GM03348 (cell line): ENCODE measurements at places on chromosomes 5 and 9.

- no peak for DNase-seq
Measured at GRCh38 chr9:110266795-110267194, 10.5 kb upstream of the TXN start.

- DNase-seq = no peak
Measured at GRCh38 chr5:1917830-1918487, 35.2 kb upstream of the IRX4 start.

GRCh38 chr5:125032286-125032685, 285.8 kb upstream of the ZNF608 start:
- DNase-seq = no peak

DNA sequence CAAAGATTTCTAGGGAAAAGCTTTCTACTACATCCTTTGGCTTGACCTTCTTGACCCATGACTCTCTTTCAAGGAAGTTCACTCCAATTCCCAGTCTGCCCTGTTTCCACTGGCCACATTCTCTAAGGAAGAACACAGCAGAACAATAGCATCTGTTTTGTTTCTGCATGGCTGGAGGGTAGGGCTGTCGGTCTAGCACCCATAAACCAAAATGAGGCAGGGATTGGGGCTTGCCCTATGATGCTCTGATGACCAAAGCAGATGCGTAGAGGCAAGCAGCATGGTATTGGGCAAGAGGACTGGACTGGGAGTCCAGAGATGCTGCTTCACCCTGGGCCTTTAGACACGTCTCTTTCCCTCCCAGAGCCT, 24.1 kb downstream of the GOLGA2 start:
- DNase-seq = no peak

- DNase-seq = no peak
Measured at GRCh38 chr9:112887381-112887780, 3.3 kb downstream of the SLC46A2 start.

DNA sequence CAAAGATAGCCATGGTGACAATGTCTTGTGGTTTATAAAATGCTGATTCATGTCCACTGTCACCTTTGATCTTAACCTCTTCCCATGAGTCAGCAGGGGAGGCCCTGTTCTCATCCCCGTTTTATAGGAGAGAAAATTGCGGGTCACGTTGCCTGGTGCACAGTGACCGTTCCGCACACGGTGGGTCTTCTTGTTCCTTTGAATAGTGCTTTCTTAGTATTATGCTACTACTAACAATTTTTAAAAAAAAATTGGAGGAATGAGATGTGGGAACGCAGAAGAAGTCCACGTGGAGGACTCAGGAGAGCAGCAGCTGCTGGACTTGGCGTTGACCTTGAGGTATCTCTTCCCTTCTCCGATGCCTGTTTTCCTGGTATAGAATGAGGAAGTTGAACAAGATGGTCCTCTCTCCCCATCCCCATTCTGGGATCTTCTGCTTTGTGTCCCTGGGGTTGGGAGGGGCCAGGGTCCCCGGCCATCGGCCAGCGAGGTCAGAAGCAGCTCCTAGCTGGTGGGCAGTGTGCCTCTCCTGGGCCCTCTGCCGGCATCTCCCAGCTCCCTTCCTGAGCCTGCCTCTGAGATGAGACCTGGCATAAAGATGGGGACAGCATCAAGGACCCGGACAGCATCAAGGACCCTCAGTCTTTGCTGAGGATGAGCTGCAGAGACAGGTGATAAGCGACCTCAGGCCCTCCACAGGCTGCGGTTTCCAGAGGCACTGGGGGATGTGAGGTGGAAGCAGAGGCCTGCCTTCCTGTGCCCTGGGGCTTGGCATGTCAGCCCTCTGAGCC, 143.9 kb downstream of the C9orf50 start:
- no peak for DNase-seq

DNA sequence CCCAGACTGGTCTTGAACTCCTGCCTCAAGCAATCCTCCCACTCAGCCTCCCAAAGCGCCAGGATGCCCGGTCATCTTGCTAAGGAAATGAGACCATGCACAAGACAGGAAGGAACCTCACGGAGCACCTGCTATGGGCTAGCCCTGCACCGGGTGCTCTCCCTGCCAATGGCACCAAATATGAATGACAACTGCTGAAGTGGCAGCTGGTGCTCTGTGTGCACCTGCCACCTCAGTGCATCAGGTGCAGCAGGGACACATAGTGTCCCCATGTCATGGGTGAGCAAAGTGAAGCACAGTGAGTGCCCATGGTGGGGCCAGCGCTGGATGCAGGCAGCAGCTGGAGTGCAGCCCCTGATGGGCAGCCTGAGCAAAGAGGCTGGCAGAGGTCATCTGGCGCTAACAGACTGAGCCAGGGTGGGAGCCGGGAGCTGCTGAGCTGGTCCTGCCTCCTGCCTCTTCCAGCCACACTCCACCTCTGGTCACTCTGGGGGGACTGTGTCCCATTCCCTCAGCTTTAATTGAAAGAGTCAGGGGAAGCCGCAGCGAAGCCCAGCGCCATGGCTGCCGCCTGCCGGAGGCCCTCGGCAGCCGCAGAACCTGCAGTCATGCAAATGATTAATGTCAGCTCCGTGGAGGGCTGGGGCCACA, 46.4 kb downstream of the BARX1 start:
- DNase-seq = no peak

DNA sequence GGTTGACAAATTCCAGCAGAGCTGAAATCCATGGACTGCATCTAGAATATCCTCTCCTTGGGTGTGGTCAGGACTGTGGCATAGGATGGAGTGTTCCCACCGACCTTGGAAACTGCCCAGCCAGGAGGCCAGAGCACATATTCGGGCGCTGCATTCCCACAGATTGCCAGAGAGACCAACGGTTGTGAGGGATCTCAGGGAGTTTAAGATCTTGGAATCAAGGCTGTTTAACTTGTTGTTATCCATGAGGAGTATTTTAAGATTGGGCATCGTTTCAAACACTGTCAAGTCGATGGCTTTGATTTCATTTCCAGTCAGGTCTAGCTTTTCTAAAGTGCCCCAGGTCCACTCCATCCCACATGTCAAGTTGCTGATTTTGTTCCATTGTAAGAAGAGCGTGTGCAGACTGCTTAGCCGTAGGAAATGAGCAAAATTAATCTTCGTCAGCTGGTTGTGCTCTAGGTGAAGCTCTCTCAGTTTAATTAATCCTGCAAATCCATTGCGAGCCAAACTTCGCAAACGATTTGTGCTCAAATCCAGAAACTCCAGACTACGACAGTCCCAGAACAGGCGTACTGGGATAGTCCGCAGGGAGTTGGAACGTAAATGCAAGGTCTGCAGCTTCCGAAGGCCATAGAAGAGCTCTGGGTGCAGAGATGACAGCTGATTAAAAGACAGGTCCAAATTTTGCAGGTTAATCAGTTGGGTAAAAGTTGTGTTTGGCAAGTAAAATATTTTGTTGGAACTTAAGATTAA, 1.5 kb downstream of the LRRTM2 start:
- no peak for DNase-seq

- no peak for DNase-seq
Measured at GRCh38 chr5:1401536-1402138, 43.6 kb downstream of the SLC6A3 start.

- no peak for DNase-seq
Measured at GRCh38 chr9:99184110-99184474, 37.6 kb downstream of the ALG2 start.

DNA sequence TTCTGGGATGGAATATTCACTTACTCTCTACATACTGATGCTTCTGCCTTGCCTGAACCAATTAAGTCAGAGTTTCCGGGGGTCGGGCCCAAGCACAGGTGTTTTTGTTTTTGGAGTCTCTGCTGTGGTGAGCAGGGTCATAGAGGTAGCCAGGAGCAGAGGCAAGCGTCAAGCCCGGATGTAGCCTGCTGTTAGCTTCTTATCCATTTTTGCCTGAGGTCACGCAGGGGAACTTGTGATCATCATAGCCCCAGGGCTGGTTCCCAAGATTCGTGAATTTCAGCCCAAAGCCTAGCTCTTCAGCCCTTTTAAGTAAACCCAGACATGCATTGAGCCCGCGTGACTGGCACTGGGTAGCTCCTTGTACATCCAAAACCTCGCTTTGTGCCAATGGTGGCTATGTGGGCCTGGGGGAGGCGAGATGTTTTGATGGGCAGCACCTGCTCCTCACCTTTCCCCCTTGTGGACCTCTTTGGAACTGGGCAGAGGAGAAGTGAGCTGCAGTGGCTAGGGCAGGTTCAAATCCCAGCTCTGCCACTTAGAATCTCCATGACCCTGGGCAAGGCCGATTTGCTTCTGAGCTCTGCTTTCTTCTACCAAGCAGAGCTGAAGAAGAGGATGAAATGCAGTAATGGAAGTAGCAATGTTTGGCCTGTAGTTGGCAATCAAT, 33.7 kb downstream of the FGF18 start:
- no peak for DNase-seq

DNA sequence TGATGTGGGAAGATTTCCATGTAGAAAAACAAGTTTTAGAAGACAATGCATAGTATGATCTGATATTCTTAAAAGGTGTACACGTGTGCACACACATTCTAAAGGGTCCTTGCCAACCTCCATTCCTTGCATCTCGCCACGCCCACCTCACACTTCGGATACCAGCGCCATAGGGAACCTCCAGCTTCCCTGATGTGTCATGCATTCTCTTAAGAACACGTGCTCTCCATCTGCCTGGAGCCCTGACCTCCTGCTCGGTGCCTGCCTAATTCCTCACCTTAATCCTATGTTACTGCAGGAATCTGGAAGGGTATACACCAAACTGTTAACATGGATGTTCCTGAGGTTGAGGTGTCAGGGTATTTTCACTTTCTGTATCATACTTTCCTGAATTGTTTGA, 63.1 kb downstream of the PTCD2 start:
- DNase-seq = peak; percentile 51

DNA sequence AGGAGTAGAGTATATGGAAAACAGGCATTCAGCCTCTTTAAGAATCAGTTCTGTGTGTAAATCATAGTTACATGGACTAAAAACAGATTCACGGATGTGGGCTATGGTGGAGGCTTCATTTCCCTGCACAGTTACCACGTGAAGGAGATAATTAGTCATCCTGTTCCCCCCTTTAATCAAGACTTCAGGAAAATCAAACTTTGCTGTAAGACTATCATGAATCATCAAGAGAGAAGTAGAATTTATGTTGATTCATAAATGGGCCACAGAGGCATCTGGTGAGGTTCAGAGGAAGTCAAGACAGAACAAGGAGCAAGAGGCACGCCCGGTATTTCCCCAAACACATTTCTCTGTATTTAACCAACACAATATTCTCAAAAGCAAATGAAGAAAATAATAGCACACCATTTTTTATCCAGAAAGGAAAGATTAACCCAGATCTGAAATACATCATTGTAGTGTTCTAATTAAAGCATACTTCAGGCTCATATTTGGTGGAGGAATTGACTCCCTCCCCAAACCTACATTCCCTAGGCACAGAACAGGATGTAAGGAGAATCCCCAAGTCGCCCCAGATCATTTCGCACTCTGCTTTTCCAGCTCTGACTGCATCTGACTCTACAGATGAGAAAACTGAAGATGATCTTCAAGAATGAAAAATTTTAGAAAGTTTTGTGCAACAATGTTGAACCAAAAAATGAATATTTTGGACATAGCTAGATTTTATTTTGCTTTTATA, 175.8 kb upstream of the GAS1 start:
- DNase-seq = peak; percentile 82

GRCh38 chr5:79284846-79285245, 48.9 kb downstream of the JMY start:
- DNase-seq = no peak

- DNase-seq = no peak
Measured at GRCh38 chr5:75405296-75405695, 68.3 kb downstream of the HMGCR start.

GRCh38 chr5:16461782-16462181, 3.8 kb downstream of the ZNF622 start:
- peak; percentile 76 for DNase-seq

GRCh38 chr5:149930749-149931574, 13.6 kb downstream of the PDE6A start:
- no peak for DNase-seq

GRCh38 chr9:23769307-23769935, 56.6 kb downstream of the ELAVL2 start:
- DNase-seq = no peak

DNA sequence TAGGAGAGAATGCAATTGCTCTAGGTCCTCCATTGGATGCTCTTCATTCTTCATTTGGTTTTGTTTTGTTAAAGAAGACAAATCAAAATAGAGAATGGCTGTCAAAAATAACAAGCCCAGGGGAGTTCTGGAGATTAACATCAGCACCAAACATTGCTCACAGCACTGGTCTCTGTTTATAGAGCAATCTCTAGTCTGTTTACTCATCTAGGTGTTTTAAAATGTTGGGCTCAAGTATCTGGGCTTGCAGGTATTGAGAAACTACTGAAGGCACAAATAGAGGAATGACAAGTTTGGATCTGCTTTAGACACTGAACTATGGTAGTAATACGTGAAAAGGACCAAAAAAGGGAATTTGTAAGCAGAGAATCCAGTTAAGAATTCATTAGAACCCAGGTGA, 77.0 kb upstream of the TMC1 start:
- no peak for DNase-seq

GRCh38 chr9:97633859-97634490, 354 bp downstream of the NCBP1 start:
- no peak for DNase-seq

- no peak for DNase-seq
Measured at GRCh38 chr9:94478755-94479730, 75.8 kb upstream of the PCAT7 start.

DNA sequence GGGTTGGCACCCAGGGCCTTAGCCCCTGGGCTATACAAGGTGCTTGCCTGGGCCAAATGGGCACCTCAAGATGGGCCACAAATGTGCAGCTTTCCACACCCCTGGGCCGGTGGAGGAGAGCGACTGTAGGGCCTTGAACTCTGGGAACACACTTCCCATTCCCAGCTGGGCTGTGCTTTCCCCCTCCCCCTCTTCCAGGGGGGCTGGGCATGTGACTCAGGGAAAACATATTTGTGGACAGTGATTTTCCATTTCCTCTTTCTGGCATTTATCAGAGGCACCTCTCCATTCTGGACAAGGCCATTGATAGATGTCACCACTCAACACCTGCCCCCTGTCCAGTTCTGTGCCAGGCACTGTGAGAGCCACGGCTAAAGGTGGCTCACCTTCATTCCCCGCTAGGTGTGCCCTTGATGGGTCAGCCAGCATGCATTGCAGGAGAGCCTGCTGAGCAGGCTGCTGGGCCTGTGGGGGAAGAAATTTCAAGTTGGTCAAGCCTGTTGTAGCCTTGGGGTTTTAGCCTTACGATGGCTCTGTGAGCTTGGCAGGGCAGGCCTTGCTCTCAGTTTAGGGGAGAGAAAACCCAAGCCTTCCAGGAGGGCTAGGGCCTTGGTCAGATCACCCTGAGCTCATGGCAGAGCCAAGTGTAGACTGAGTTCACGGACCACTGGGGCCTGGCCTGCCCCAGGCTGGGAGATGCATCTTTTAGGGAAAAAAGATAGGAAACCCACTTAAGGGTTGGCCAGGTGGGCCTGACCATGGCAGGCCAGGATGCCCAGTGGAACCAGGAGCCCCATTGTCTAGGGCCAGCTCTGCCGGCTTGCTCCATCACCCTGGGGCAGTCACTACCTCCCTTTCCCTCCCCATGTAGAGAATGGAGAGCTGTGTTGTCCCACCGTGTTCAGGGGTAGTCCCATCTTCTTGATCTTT, 113.9 kb downstream of the DAB2IP start:
- peak; percentile 86 for DNase-seq

- peak; percentile 13 for DNase-seq
Measured at GRCh38 chr9:109319626-109320241, 1.1 kb downstream of the EPB41L4B start.

GRCh38 chr5:158856291-158856690, 243.4 kb downstream of the EBF1 start:
- DNase-seq = no peak
